ENCODE measurements at places on chromosomes 12 and 14.

GRCh38 chr14:20503898-20504297 lies 1.4 kb upstream of the RNASE10 start:
- no peak for DNase-seq

DNA sequence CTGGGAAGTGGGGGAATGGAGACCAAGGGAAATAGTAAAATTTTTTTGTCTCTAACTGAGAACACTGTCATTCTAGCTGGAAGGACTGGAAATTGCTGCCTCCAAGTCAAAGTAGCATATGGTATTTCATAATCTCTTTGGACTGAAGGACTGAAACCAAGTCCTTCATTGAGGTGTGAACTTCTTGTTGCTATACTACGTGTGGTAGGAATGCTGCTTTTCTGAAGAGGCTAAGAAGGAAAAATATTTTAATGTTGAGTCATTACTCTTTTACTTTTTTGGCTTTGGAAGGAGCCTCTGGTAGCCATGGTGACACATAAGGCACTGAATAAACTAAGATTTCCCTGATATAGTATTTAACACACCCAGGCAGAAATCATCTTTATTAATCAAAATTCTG lies 465.4 kb downstream of the NPAS3 start:
- no peak for DNase-seq

DNA sequence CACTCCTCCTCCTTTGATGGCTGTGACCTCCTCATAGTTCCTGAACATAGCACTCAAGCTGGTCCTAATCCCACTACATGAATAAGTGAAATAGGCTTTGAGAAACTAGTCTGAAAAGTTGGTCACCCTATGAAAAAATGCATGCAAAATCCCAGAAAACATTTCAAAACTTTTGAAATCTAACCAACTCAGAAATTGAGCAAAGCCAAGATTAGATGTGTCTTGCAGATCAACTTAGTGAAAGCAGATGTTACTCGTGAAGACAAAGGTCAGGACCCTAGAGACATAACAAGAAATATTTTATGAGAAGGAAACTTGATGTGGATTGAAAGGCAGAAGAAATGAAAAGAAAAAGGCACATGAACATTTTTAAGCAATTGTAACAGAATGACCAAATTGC lies 63.3 kb downstream of the TSHR start:
- no peak for DNase-seq

GRCh38 chr14:98871796-98872195 lies 400.2 kb downstream of the BCL11B start:
- no peak for DNase-seq

DNA sequence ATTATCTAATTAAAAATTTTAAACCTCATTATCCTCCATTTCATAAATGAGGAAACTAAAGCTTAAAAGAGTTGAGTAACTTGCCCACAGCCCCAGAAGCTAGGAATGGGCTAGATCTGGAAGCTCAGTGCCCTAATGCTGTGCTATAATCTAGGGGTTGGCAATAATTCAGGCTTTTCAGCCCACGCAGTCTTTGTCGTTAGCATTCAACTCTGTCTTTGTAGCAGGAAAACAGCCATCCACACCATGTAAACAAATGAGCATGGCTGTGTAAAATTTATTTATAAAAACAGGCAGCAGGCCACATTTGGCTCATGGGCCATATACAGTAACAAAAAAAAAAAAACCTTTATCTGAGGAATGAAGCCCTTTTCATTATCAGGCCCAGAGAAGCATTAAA lies 92.4 kb upstream of the OVCH1 start:
- no peak for DNase-seq

- no peak for DNase-seq
These were observed 25.2 kb downstream of the NGB start for GRCh38 chr14:77245820-77246219.

DNA sequence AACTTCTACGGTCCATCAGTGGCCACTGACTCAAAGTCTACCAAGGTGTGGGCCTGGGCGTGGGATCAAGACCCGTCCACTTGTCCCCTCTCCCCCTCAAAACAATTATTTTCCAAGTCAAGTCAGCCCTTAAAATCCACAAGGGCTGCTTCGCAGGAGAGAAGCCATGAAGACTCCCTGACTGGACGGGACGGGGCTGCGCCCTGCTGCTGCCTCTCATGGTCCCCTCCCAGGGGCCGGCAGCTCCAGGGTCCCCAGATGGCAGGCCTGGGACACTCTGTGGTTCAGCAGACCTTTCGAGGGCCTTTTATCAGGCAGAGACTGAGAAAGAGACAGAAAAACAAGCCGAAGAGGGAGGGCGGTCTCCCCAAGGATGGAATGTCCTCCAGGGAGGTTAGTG lies 10.8 kb downstream of the NGB start:
- DNase-seq, result no peak

- no peak for DNase-seq
These were observed 3.9 kb upstream of the DACT1 start for GRCh38 chr14:58633831-58634230.

GRCh38 chr14:36524874-36525745 lies 5.1 kb upstream of the NKX2-1 start:
- DNase-seq, result no peak

- DNase-seq, result no peak
These were observed 181.0 kb upstream of the TBX3 start for GRCh38 chr12:114864837-114865551.

DNA sequence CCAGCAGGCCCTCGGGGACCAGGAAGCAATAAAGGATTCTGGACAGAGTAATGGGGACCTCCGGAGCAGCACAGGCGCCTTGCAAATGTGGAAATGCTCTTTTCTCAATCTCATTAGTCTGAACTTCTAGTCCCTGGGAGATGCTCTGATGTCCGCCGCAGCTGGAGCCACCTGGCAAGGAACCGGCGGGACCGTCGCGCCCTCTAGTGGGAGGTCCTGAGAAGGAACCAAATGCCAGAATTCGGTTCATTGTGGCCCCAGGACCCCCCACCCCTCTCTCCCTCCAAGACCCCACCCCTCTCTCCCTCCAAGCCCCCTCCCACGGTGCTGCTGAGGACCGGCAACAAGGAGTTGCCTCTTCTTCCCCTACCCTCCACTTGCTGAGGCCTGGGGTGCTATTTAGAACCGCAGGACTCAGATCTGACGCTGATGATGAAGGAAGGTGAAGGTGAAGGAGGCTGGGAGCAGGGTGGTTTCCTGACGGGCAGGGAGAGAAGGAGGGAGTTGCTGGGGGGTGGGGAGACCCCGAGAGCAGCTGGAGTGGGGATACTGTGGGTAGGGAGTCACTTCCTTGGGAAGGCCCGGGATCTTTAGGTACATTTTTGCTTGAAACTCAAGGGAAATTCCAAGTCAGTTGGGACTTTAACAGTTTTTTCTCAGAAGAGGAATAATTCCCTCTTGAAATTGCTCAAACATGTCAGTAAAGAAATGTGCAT lies 42.5 kb downstream of the SMIM41 start:
- peak; percentile 69 for DNase-seq
